Mesothelial cell of epicardium (in vitro differentiated cells): ENCODE measurements at places on chromosomes 13 and 19.

- DNase-seq = no peak
These were observed at the start of gene MISP3 for GRCh38 chr19:14072535-14073260. TSS of gene MISP3 (plus strand) at chr19:14072786. CDS start at chr19:14073310, 524 bp downstream.

DNA sequence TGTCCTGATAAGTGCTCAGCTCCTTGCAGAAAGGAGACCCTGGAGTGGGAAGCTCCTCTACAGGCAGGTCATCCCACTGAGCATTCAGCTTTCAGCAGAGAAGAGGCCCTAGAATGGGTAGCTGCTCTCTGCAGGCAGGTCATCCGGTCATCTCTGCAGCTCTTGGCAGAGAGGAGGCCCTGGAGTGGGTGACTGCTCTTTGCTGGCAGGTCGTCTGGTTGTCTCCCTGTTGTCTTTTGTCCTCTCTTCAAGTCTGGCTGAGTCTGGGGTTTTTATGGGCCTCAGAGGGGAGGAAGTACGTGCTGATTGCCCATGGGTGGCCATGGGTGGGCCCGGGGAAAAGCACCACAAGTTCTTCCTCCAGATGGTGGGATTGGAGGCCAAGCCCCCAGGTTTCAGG is 250.3 kb upstream of the EDNRB start:
- no peak for DNase-seq

DNA sequence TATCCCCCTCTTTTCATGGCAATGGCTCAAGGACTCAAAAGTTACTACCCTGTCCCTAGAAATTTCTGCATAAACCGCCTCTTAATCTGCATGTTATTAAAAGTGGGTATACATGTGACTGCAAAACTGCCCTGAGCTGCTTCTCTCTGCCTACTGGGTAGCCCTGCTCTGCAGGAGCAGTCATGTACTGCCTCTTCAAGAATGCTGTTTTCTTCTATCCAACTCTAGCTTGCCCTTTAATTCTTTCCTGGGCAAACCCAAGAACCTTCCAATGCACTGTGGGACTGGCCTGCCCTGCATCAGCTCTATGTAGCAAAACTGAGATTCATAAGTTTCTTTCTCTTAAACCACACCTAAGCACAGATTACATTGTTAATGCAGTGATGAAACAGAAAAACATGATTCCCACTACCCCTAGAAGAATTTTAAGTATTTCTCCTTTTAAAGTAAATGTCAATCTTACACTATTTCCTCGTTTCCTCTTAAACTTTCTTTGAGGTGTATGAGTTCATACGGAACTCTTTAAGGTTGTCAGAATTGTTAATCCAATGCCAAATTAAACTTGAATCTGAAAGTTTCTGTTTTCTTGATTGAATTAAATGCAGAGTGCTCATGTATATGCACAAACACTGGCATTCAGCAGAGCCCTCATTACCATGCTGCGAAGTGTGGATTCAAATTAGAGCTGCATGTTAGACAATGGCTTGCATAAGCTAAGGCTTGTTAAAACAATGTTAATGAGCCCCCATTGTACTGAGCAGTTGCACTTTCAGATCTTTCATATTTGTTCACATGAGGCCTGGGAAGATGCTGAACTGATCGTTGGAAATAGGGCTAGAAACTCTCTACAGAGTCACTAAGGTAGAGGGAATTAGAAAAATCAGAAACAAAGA is 669.9 kb upstream of the PCDH20 start:
- DNase-seq = no peak

DNA sequence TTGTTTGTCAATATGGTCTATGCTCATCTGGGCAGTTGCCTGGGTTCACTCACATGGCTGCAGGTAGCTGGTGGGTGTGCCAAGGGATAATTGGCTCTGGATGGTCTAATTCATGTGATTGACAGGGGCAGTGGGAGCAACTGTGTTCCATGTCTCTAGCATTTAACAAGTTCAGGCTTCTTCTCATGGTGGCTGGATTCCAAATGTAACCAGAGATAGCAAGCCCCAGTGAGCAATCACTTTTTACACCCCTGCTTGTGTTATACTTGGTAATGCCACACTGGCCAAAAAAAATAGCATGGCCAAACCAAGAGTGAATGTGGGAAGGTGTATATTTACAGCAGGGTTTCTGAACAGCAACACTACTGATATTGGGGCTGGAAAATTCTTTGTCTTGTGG is 89.6 kb upstream of the TNFSF11 start:
- DNase-seq = no peak

GRCh38 chr13:23384111-23384510 is 49.4 kb downstream of the SACS start:
- no peak for DNase-seq

- DNase-seq = no peak
These were observed 151.1 kb downstream of the LHFPL6 start for GRCh38 chr13:39451860-39452301.

GRCh38 chr13:97975848-97976609 is 22.6 kb downstream of the IPO5 start:
- DNase-seq = peak; percentile 89

- DNase-seq = no peak
These were observed 17.7 kb downstream of the POLRMT start for GRCh38 chr19:615619-616018.

DNA sequence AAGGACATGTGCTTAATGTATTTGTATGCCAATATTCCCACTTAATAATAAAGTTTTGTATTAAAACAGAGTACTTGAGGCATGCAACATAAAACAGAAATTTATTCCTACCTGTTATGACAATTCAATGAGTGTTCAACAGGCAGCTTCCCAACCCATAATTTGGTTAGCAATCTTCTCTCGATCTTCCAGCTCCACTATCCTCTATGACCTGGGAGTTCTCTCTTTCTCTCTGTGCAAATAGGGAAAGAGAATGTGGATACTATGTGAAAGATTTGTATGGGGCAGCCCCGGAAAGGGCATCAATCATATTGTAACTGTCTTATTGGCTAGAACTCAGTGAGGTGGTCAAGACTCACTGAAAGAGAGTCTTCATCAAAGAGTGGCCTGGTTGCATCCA is 644.9 kb upstream of the PCDH20 start:
- DNase-seq = no peak

DNA sequence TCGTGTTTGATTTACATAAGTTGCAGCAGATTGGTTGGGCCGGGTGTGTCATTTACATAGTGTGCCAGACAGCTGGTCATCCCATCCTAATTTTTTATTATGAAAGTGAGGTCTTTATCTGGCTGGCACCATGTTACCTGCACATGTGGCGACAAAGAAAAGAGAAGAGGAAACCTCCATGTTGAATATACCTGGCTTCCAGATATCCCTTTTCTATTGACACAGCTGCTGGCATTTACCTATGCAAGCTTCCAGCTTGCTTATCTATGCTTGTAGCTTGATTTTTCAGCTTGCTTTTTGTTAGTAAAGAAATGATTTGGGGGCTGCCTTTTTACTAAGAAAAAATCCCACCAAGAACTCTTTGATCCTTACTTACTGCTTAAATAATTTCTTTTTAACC is 681.3 kb upstream of the SLITRK1 start:
- DNase-seq = no peak

DNA sequence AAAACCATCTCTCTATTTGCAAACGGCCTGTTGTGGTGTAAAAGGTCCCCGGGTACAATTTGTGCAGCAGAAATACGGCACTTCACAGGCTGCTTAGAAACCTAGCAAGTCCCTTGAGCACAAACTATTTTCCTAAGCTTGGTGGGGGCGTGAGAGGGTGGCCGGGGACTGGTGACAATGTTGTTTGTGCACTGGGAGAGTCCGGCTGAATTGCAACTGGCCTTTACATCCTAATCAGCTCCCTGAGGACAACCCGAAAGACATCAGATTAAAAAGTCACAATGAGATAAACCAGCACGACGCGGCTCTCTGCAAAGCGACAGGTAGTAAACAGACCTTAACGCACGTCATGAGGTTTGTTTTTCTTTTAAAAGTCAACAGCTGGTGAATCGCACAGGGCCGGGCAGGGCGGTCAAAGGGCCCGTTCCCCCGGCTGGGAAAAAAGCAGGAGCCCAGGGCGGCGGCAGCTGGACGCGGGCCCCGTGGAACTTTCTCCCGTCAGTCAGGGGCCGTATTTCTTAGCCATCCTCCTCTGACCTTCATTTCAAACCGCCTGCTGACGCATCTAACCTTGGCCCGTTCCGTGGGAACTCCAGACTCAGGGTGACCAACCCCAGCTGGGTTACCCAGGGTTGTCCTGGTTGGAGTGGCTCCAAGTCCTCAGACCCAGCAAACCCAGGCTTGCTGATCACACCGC is 112.3 kb downstream of the GADD45B start:
- DNase-seq = no peak

DNA sequence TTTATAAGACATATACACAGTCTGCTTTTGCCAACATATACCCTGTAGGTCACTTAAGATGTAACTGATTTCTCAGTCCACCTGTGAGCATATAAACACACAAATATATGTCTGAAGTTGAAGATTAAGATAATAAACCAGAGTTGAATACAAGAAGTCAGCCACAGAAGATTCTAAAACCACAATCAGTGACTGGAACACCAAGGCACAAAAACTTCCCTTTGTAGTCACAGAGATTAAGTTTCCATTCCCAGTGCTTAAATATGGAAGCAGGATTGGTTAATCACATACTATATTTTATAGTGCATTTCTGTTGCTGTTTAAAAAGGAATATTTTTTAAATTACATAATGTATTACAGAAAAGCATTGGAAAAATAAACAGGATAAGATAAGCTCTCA is 39.9 kb downstream of the MTMR6 start:
- no peak for DNase-seq

GRCh38 chr13:102132777-102133295 is 269.0 kb downstream of the FGF14 start:
- DNase-seq = no peak

- DNase-seq = no peak
These were observed 32.4 kb downstream of the GJA3 start for GRCh38 chr13:20128459-20128931.

GRCh38 chr13:50845211-50845610 is 1.7 kb upstream of the DLEU7 start:
- no peak for DNase-seq

GRCh38 chr13:50766013-50766412 is 77.5 kb downstream of the DLEU7 start:
- no peak for DNase-seq

DNA sequence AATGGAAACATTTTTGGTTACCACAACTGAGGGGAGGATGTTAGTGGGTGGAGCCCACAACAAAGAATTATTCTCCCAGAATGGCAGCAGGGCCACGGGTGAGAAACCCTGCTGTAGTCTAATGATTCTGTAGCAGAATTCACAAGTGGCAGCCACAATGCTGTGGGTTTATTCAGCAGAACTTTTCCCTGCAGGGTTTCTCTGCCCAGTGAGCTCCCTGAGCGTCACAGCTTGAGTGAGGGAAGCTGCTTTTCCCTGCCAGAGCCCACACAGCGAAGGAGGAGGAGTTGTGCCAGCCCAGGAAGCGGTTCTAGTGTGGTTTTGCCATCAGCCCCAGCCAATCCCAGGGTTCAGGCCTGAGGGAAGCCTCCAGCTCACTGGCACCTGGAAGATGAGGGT is 4.4 kb downstream of the ATP12A start:
- DNase-seq = no peak

DNA sequence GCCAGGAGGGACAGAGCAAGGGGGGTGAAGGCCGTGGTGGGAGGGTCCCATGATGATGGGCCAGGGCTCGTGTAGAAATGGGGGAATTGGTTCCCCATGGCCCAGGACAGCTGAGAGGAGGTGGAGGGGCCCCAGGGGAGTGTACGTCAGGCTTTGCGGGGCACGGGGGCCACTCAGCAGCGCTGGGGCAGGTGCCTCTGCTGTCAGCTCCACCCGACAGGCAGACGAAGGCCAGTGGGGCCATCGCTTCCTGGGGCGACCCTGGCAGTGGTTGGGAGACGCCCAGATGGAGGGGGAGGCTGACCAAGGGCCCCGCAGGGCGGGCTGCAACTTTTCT is 1.9 kb upstream of the TEKTIP1 start:
- DNase-seq = no peak

- DNase-seq = no peak
These were observed 3.5 kb downstream of the SSC5D start for GRCh38 chr19:55491546-55492360.

DNA sequence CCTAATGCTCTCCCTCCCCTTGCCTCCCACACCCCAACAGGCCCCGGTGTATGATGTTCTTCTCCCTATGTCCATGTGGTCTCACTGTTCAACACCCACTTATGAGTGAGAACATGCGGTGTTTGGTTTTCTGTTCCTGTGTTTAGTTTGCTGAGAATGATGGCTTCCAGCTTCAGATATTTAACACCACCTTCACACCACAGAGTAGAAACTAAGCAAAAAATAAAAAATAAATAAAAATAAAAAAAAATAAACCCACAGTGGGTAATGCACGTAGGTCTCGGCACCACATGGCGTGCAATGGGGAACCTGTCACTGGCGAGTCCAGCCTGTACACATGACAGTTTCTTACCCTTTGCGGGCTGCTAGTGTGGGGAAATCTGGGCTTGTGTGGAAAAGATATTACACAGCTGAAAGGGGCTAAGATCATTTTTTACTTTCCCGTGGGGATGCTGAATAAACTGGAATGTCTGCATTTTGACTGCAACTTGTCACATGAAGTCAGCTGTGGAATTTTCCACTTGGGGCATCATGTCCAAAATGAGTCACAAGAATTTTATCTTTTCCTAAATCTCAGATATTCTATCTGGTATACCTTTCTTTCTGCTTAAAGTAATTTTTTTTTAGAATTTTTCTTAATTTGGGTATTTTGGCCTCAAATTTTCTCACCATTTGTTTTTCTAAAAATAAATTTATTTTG is 170.5 kb downstream of the IRS2 start:
- no peak for DNase-seq

GRCh38 chr19:2429917-2430535 is 2.6 kb upstream of the TIMM13 start:
- no peak for DNase-seq

DNA sequence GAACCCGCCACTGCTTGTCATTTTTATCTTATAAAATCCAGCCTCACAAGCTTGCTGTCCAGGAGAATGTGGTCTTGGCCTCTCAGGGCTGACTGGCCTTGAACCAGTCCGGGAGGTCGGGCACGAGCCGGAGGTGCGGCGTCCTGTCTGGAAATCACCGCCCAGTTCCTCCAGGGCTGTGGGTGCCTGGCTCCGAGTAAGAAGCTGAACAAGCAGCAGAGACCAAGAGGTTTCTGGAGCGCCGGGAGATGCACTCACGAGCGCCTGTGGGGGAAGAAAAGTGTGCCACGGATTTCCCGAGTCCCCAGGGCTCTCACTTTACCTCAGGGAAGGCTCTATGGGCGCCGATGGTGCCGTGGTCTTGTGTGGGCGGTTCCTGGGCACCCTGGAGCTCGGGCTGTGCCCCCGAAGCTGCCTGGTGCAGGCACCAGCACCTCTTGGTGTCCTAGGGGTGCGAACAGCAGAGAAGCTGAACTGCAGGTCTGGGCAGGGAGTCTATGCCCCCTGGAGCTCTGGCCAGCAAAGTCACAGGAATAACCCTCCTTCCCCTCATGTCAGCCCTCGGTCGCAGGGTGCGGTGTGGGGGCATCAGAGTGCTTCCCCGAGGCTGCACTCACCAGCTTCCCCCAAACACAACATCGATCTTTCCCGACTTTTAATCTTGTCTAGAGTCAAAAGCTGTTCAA is 50.0 kb downstream of the GAS6 start:
- no peak for DNase-seq

- no peak for DNase-seq
These were observed 618 bp upstream of the ZBTB45 start for GRCh38 chr19:58520257-58520599.
